NCI-H146 (cell line): ENCODE measurements at places on chromosomes 6 and 20.
A peak's percentile ranks its signal among the peaks of the same experiment; 100 is the strongest.

- DNase-seq = no peak
Measured at GRCh38 chr6:117592983-117593759, 9.1 kb downstream of the GOPC start.

DNA sequence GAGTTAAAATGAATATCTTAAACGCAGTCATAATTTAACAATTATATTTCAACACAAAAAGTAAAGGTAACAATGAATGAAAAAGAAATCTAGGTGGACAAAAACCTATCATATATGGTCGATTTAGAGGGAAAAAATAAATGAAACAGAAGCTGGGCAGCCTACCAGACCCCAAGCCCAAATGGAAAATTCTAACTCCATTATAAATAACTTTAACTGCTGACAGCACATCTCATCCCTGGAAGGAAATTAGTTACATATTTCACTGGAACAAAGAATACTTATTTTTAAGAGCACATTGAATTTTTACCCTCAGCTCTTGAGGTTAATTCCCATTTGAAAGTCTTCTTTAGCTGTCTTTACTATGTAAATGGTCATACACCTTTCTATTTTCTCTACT lies 39.1 kb downstream of the COL12A1 start:
- no peak for DNase-seq

GRCh38 chr20:44422083-44422482 lies 53.6 kb upstream of the TTPAL start:
- DNase-seq = no peak

DNA sequence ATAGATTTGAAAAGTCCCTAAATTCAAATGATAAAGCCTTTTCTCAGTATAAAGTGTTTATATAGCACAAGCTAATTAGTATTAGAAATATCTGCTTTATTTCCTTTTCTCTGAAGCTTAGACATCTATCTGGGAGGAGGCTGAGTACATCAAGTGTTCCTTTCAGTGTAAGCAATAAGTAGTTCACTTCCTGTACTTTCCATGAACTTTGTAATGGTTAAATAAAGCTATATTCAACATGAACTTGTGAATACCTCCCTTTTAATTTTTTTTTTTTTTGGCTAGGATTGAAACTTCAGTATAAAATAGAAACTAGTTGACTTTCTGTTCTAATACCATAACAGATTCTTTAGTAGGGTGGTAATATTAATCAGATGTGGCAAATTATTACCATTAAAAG lies 190.9 kb downstream of the CENPW start:
- no peak for DNase-seq

DNA sequence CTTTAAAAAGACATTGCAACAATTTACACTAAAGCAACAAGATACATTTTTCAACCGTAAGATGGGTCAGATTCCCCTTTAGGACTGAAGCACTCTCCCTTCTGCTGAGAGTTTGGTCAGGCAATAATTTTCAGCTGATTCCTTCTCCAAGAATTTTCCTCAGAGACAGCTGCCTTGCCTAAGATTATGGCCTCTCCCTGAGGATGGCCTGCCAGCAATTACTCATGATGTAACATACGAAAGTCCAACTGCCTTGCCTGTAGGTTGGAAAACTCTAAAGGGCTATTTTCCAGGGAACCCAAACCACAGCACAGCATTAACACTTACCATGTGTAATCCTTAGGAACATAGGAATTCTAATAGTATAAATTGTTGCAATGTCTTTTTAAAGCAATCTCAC lies 229.1 kb upstream of the FLRT3 start:
- DNase-seq = no peak

DNA sequence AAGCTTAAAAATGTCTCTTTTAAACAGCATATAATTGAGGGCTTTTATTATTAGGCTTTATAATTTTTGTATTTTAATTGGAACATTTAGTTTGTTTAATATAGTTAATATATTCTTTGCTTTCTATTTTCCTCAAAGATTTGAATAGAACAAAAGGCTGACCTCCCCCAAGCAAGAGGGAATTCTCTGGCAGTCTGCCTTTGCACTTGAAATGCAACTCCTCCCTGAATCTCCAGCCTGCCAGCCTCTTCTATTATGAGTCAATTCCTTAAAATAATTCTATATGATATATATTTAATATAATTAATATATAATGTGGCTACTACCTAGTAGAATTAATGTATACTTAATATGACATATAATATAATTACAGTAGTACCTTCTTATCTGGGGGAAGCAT lies 69.2 kb downstream of the PTPRA start:
- no peak for DNase-seq

- DNase-seq = no peak
Measured at GRCh38 chr20:37901240-37901639, 1.7 kb upstream of the VSTM2L start.

- DNase-seq = no peak
Measured at GRCh38 chr20:34365765-34366213, 2.7 kb downstream of the ITCH start.

DNA sequence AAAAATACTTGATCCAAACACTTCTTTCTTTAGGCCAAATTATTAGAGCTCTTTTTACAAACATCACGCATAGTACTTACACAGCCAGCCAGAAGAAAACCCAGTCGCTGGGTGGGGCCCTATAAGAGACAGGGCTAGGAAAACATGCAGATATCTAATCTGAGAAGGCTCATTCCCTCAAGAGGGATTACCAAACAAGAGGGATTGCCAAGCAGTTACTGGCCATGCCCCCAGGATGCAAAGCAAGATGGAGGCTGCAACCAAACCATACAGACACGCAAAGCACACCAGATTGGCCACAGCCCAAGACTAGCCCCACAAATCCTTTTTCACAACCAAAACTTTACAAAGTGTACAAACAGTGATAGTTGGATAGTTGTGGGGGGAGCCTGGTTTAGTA lies 1235.4 kb upstream of the GJE1 start:
- DNase-seq = no peak

- DNase-seq = no peak
Measured at GRCh38 chr6:154139892-154140291, 100.9 kb downstream of the OPRM1 start.

DNA sequence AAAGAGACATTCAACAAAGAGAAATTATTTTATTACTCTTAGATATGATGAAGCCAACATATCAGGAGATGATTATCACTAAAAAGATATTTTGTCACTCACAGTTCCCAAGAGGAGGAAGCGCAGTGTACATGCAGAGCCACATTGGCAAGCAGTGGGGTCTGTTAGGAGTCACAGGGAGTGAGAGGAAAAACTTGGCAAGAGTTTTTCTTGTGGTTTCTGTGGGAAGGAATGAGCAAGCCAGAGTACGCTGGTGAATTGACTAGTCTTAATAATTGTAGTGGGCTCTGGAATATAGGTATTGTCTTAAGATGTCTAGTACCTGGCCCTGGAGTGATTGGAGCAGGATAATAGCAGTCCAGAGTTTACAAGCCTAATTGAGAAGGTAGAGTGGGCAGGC lies 1095.2 kb downstream of the GRIK2 start:
- DNase-seq = no peak

DNA sequence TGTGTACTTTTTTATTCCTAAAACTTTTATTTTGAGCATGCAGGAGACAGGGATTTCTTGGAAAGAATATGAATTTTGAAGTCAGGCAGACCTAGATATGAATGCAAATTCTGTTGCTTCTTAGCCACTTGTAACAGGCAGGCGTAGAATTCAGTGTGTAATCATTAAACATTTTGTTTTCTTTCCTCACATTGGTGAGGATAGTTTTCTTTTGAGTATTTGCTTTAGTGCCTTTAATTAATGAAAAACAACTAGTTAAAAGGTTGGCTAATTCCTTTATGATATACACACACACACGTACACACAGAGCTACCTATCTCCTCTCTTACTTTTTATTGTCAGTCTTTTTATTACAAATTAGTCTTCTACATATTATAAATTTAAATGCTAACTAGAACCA lies 342.3 kb downstream of the CDKAL1 start:
- DNase-seq = no peak

- no peak for DNase-seq
Measured at GRCh38 chr6:135884136-135884535, 32.6 kb downstream of the PDE7B start.

DNA sequence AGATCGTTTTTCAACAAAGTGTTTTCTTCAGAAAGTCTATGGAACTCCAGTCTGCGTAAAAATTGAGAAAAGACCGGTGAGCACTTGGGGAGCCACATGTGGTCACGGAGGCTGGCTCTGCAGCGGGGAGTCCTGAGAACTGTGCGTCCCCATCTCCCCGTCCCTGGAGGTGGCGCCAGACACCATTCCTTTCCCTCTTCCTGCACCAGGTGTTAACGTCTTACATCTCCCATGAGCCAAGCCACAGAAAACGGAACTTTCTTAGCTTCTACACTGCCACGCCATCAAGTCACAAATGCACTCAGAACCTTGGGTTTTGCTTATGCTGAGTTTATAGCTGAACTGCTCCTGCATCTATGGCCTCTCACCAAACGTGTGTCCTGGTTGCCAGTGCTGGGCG lies 62.6 kb downstream of the GINS1 start:
- DNase-seq = peak; percentile 4

DNA sequence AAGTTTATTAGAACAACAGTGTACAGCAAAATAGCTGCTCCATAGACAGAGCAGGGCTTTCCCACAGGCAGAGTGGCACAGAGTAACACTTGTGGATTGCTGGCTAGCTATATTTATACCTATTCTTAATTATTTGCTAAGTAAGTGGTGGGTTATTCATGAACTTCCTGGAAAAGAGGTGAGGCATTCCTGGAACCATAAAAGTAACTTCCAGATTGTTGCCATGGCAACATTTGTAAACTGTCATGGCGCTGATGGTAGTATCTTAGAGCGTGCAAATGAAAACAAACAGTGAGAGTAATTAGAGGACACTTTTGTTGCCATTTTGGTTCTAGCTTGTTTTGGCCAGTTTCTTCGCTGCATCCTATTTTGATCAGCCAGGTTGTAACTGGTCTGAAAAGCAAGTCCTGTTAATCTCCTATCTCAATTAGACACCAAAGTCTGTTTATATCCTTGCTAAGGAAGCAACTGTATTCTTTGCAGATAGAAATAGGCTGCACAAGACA lies 23.9 kb downstream of the DEFB114 start:
- no peak for DNase-seq
